CD14-positive monocyte (primary cell): ENCODE measurements at places on chromosomes 3 and 15.

- no peak for DNase-seq
Observed at GRCh38 chr3:127549826-127550467, 40.6 kb downstream of the TPRA1 start.

DNA sequence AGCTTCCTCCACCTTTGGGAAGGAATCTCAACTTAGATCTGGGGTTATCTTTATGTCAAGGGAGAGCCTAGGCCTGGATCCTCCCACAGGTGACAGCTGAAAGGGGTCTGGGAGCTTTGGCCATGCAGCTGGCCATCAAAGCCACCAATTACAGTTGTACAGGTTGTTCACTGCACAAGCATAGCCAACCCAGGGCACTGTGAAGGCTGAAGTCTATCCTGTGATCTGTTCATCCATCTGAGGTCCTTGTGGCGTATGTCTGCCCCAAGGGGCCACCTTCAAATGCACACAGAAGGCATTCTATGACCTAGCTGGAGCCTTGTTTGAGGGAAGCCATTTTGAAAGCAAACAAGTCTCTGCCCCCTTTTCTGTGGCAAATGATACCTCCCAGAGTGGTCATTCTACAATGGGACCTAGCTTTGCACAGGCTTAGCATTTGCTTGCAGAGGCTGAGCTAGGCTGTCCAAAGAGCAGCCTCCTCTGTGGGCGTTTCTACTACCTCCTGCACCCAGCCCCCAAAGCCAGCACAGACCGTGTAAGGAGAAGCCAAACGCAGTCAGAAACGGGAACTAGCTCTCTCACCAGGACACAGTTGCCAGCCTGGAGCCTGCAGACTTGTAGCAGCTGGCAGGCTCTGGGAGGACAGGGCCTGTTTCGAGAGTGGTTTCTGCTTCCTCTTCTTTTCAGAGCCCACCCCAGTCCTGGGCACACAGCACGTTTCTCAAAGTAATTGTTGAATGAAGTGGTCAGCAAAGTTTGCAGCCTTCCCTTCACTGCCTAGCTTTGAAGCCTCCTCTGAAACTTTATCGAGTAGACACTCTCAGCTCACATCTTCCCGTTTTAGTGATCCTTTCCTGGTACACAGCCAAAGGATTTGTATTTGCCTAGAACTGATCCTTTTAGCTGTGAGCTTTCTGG lies 157.3 kb upstream of the SMAD3 start:
- DNase-seq, result peak; percentile 67

DNA sequence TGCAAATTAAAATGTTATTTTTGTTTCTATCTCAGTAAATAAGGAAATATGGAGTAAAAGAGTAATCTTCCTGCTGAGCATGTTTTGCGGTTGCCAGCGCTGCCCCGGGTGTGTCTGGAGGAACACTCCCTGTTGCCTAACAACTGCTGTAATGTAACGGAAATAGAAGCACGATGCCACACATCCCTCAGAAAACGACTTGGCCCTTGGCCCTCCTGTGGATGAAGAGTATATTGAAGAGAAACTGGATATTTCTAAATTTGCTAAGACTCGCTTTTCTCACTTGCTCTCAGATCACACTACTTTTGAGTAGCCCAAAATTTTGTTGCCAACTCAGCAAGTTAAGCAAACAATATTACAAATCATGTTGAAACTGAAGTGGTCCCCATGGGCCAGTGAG lies 18.9 kb downstream of the CX3CR1 start:
- peak; percentile 92 for DNase-seq

DNA sequence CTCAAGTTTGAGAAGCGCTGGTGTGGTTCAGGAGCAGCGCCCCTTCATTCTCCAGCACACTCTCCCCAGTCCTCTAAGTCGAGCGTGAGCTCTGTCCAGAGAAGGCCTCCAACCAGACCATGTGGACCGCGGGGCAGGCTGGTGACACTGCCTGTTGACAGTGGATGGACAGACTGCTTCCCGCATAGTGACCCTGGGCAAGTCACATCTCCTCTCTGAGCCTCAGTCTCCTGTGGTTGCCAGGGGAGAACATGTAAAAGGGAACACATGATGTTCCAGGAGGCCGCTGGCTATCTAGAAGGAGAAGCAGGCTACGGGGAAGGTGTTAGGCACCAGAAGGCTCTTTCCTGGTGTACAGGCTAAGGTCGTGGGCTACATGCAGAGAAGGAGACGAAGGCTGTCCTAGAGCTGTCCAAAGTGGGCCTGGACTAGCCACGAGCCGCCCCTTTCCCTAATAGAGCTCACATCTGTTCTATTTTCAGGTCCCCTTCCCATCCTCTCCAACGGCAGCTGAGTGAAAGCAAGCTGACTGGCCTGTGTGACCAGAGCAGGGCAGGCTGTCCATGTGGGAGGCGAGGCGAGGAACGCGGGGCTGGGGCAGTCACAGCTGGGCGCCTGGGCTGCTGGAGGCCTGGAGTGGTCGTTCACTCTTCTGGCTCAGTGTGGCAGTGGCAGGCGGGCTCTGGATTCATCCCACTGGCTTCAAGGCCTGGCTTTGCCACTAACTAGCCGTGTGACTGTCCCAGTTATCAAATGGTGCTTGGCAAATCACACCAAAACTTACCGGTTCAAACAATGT lies 11.1 kb downstream of the ISG20 start:
- no peak for DNase-seq

DNA sequence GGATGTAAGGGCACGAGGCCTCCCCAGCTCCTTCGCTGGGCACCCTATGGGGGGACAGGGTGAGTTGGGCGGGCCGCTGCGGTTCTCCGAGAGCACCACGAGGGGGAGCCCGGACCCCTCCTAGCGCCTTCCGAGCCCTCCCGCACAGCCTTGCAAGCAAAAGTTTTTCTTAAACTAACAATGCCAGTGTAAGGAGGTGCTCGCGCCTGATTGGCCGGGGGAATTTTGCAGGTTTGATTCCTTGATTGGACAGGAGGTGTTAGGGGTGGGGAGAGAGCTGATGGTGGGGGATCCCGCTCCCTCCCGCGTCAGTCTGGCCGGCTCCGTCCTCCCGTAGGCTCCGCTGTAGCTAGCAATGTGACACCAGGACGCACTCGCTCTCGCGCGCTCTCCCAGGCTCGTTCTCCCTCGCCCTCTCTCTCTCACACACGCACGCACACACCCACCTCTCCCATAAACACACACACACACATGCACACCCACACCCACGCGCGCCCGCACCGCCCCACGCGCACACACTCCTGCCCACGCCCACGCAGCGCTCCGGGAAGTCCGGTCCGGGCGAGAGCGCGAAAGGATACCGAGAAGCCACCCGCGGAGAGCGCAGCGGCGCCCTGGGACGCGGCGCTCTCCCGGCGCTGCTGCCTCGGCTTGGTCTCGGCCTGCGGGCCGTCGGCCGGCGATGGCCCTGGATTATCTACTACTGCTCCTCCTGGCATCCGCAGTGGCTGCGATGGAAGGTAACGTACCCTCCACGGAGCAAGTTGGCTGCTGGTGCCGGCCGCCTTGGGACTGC lies at the start of gene EPHB1:
TSS of gene EPHB1 (plus strand) at position 311 of the 796 bp plus-strand sequence.
- peak; percentile 53 for DNase-seq

- no peak for DNase-seq
Observed at GRCh38 chr3:59442046-59442445, 392.2 kb upstream of the CFAP20DC start.

- no peak for DNase-seq
Observed at GRCh38 chr3:24420224-24420623, 74.4 kb downstream of the THRB start.

- no peak for DNase-seq
Observed at GRCh38 chr15:83320404-83320803, 35.9 kb upstream of the BNC1 start.

DNA sequence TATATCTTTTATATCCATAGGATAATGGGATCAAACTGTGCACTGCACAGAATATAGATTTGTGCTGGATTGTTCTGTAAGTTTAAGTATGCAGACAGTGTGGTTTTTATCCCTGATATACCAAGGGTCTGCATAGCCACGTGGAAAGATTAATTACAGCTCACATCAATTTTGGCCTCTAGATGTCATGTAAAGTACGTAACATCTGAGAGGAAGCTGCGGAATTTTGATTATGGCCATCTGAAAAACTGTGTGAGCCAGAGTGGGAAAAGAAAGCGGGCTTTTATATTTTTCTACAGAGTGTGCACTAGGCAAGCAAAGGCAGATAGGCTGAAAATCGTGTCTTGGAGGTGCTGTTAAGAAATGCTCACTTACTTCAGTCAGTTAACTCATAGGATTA lies 562.7 kb downstream of the GBE1 start:
- DNase-seq, result no peak

- DNase-seq, result no peak
Observed at GRCh38 chr3:101038880-101039279, 45.7 kb upstream of the ABI3BP start.

- no peak for DNase-seq
Observed at GRCh38 chr3:81540787-81541186, 220.7 kb downstream of the GBE1 start.
